ENCODE measurements at places on chromosomes 2 and 18.

DNA sequence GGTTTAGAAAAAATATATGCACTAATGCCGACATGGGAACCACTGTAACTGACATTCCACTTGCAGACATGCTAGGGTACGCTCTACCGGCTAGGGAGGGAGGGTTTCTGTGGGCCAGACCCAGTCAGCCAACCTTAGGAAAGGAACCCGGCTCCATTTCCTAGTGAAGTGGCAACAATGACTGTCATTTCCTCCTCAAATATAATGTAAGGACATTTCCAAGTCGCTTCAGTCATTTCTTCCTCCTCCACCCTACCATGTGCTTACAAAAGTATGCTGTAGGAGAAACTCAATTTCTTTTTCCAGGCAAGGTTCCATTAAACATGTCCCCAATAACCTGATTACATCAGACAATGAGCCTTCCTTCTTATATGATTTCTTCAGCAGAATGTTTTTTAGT lies 64.3 kb upstream of the PSMD14 start:
- no peak for DNase-seq

GRCh38 chr2:143422681-143423080 lies 293.5 kb downstream of the ARHGAP15 start:
- DNase-seq = peak; percentile 92

DNA sequence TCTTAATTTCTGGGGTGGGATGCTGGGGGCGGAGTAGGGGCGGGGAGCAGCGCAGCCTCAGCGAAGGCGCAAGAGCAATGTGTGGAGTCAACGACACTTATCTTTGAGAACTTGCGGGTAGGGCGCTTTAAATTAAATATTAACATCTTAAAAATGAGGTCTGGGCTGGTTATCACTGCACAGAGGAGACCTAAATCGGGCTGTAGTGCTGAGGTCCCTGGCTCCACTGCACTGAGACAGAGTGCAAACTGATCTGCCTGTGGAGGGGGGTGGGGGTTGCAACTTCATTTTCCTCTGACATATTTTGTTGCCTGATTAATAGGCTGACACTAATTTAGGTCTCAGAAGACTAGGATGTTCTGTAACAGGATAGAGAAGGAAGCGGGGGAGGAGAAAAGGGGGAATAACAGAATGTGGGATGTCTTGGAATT lies 253.0 kb upstream of the FANCL start:
- no peak for DNase-seq

GRCh38 chr18:11324956-11325882 lies 175.8 kb upstream of the PIEZO2 start:
- peak; percentile 28 for DNase-seq

DNA sequence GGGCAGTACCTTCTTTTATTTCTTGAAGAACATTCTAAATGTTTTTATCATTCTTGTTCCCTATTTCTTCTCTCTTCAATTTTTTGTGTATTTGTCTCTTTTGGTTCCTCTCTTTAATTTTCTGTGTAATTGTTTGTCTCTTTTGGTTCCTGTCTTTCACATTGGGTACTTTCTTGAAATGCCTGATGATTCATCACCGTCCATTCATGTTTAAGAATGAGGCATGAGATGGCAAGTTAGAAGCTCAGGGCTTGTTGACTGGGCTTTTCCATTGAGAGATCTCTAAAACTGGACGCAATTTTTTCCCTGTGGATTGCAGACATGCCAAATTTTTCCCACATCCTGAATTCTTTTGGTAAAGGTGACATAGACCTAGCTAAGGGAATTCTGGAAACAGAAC lies 33.7 kb upstream of the IL1R2 start:
- DNase-seq = peak; percentile 6

- no peak for DNase-seq
These were observed 130.7 kb downstream of the MREG start for GRCh38 chr2:215882689-215883088.

- DNase-seq = no peak
These were observed 339.0 kb upstream of the LRRTM1 start for GRCh38 chr2:80643598-80643997.

DNA sequence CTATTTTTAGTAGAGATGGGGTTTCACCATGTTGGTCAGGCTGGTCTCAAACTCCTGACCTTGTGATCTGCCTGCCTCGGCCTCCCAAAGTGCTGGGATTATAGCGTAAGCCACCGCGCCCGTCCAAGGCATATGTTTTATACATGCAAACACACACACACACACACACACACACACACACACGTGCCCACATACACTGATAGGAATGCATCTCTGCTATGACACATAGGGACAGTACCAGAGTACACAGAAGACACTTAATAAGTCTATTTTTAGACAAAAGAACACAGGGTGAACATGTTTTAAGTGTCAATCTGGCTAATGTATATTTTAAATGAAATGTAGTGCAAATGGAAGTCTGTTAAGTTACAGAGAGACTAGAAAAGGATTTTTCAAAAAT lies 10.7 kb upstream of the RNF103 start:
- DNase-seq = no peak

DNA sequence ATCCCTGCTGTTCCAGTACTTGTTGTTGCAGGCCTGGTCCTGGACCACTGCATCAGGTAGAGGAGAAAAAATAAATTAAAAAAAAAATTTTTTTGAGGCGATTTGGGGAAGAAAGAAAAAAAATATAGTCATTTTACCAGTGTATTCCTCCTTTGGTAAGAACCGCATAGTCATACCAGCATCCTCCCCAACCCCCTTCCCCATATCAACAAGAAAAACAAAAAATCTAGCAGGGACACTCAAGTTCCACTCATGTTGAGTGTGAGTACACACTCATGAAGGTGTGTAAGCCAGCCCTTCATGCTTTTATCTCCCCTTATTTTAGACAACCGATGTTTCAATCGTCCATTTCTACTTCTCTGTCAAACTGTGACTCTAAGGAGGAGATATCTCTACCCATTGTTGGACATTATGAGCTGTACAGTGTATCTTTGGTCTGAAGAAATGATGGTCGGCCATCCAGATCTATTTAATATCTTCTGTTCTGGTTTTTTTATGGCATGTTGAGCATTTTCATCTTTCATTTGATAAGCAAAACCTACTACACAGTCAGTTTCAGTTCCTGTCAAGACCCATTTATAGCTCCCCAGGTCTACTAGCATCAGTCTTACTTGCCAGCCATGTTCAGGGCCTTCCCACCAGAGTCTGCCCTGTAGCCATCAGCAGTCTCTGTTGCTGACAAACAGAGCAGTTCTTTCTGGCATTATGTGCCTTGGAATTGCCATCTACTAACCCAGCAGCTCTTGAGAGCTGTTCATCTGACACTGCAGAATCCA lies 20.0 kb downstream of the ELP2 start:
- DNase-seq = no peak

GRCh38 chr18:57445488-57446319 lies 10.5 kb downstream of the ONECUT2 start:
- no peak for DNase-seq

- no peak for DNase-seq
These were observed 37.6 kb downstream of the CCBE1 start for GRCh38 chr18:59659508-59660170.

DNA sequence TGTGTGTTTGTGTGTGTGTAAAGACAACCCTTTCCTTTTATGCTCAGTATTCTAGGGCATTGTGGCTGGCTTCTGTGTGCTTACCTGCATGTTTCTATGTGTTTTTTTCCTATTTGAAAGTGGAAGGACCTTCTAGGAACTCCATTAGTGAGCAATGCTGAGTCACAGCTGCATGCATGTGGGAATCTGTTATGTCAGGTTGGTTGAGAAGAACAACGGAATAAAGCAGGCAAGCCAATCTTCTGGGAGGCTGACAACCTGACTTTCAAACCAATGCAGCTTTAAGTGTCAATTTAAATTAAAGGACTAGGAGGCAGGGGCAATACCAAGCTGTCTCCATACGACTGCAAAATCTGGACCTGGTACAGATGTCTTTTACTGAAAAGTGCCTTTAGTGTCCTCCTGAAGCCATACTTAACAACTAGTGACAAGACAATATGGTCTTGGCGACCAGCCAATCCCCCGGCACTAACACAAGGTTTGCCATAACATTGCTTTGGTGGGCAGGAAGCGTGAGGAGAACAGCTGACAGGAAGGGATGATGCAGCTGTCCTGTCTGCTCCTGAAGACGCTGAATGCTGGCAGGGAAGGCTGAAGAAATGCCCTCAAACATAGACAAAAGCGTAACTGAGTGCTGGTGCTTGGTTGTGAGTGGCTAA lies 514.7 kb upstream of the CDH7 start:
- DNase-seq = no peak

- DNase-seq = no peak
These were observed 34.1 kb downstream of the HK2 start for GRCh38 chr2:74867841-74868658.

- DNase-seq = no peak
These were observed 297.8 kb upstream of the GYPC start for GRCh38 chr2:126358122-126358521.

- DNase-seq = peak; percentile 46
These were observed at the start of gene GPC1 for GRCh38 chr2:240435457-240435947. Gene GPC1, plus strand, starts transcription at chr2:240435663. Its CDS starts 256 bp downstream, at chr2:240435919.

GRCh38 chr18:76801567-76802505 lies 20.5 kb upstream of the ZNF236 start:
- peak; percentile 58 for DNase-seq

GRCh38 chr2:69489793-69490192 lies 52.6 kb upstream of the NFU1 start:
- no peak for DNase-seq

DNA sequence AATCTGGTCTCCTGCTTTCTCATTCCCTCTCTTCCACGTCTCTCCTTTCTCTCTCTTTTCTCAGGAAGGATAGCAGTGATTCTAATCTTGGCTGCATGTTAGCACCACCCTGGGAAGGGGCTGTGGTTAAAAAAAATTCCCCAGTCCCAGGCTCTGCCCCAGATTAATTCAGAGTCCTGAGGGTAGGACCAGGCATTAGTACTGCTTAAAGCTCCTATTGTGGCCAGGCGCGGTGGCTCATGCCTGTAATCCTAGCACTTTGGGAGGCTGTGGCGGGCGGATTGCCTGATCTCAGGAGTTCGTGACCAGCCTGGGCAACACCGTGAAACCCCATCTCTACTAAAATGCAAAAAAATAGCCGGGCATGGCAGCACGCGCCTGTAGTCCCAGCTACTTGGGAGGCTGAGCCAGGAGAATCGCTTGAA lies 35.4 kb upstream of the EML4 start:
- DNase-seq = no peak

DNA sequence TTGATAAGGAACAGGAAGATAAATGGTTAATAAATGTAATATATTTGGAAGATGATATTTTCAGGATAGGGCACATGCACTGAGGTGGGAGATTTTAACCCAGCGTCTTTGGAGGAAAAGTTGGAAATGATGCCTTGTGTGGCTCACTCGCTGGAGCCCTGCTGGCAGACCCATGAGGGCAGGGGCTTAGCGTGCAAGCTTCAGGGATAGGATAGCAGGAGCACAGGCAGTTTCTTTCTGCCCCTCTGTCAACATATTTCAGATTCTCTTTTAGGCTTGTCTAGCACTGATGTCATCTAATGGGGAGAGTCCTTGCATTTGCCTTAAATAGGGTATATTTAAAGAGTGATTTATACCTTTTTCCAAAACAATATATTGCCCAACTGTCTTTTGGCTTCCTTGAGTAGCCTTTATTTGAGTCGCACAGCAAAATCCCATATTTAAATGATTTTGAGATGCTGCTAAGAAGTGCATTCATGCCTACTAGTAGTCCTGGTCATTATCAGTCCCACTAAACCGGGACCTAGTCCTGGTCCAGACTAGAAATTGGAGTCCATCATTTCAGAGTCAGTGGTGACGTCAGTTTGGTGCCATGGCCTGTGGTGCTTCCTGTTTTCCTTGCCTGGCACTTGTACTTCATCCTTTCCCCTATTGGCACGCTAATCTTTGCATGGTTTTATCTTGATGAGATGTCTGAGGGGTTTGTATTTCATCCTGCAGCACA lies 45.8 kb downstream of the SH3RF3 start:
- no peak for DNase-seq

- DNase-seq = no peak
These were observed 18.9 kb downstream of the CREG2 start for GRCh38 chr2:101368376-101368775.

- peak; percentile 12 for DNase-seq
These were observed 41.9 kb upstream of the AAK1 start for GRCh38 chr2:69685321-69686048.

DNA sequence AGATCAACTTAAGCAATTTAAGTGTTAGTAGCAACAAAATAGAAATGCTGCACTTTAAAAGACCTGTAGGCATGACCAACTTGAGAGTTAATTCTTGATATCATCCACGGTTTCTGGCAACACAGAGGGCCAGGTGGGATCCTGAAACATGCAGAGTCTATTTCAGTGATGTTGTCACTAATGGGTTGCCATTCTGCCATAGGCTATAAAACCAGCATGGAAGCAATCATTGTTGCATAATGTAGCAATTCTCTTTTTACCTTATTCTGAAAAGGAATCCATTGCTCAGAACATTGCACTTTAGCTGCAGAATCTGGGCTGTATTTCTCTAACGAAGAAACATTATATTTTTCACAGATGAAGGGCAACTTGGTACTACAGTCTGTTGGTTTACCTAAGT lies 53.9 kb upstream of the CD302 start:
- no peak for DNase-seq

- no peak for DNase-seq
These were observed 61.7 kb downstream of the GNAL start for GRCh38 chr18:11750581-11751310.

DNA sequence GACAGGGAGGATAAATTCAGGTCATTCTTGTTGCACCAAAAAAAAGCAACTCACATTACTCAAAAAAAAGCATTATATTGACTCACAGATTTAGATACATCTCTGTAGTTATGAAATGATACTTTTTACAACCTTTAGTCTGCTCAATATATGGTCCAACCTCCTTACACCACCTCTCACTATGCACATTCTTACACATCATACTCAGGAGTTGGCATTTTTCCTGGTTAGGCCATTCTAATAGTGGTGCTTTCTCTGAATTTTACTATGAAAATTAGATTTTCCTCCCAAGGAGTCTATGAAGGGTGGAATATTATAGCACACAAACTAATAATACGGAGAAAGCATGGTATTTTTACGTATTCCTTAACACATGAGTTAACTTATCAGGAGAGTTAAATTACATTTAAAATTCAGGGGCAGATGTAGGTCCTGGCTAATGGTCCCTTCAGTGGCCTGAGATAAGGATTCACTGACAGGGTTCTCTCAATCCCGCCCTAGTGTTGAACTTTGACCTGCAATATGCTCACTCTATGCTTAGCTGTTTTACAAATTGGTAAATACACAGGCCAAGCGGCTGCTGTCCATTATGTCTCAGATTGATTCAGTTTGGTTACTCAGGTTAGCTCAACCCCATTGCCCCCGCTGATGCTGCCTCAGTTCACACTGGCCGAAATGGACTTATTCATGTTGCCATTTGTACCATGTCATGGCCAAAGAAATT lies 153.6 kb downstream of the NCKAP5 start:
- DNase-seq = no peak

DNA sequence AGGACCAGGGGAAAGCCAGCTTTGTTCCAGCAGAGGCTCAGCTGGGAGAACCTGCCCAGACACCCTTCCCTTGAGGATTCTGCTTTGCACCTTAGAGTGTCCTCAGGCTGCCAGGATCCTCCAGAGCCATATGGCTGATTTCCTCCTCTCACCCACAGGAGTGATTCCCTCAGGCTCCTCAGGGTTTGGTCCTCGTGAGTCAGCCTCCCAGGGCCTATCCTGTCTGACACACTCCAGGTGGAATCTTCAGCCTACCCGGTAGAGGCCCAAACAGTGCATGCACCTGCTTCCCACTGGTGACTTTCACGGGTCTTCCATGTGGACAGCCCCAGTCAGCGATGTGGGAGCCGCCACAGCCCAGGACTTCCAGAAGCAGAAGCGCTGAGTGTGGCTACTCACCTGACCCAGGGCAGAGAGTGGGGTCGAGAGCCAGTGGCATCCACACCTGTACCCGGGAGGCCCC lies 73.3 kb downstream of the TFCP2L1 start:
- no peak for DNase-seq

- DNase-seq = no peak
These were observed 15.8 kb upstream of the TLK1 start for GRCh38 chr2:171176516-171176915.
